ENCODE measurements at places on chromosomes 16 and 17.

DNA sequence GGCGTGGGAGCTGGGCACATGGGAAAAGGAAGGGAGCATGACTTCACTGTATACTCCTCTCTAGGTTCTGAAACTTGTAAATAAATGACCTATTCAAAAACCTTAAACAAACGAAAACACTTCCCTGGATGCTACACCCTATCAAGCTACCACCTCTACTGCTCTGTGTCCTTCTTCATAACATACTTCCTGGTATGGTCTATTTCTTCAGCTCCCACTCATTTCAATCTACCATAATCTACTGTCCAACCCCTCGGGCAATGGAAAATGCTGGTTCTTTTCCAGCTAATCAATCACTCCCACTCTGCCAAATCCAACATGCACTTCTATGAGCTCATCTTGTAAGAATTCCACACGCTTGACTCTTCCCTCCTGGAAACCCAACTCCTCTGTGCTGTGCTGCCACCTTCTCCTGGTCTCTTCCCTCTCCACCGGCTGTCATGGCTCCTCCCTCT, 42.4 kb downstream of the AMFR start:
- peak; percentile 40 for DNase-seq

GRCh38 chr17:27157297-27157696, 136.6 kb upstream of the WSB1 start:
- no peak for DNase-seq

- DNase-seq, result no peak
Observed at GRCh38 chr17:31254654-31255053, 42.4 kb downstream of the OMG start.

DNA sequence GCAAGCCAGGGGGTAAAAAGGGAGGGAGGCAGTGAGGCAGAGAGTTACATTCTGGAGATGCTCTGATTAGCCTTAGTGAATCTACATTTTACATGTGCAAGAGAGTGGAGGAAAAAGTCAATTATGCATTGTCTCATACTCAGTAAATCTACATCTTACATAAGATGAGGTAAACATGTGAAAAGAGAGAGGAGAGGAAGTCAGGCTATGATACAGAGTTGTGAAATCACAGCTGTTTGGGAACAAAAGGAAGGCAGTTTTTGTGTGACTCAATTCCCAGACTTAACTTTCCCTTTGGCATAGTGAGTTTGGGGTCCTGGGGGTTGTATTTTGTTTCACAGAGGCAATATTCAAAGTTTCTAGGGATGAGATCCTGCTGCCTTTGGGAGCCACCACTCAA, 67.8 kb downstream of the GP2 start:
- DNase-seq, result no peak

DNA sequence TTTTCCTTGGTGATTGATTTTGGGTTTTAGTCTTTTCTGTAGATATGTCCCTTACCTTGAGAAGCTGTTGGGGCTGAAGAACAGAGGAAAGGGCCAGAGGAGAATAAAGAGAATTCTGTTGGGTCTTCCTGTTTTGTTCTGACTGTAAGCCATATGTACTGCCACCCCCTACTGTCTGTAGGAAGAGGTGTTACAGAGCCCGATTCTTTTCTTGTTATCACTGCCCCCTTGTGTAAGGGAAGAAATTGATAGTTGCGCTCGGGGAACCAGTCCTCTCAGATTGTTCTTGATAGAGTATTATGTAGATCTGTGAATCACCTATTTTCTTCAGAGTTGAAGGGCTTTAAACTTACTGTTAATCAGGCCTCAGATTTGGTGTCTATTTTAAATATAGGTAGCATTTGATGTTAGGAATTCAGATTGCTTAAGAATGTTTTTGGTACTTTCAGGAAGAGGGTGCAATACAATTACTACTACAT, 2.4 kb downstream of the TANC2 start:
- peak; percentile 75 for DNase-seq

- no peak for DNase-seq
Observed at GRCh38 chr17:48299760-48300159, 130.3 kb downstream of the SKAP1 start.

DNA sequence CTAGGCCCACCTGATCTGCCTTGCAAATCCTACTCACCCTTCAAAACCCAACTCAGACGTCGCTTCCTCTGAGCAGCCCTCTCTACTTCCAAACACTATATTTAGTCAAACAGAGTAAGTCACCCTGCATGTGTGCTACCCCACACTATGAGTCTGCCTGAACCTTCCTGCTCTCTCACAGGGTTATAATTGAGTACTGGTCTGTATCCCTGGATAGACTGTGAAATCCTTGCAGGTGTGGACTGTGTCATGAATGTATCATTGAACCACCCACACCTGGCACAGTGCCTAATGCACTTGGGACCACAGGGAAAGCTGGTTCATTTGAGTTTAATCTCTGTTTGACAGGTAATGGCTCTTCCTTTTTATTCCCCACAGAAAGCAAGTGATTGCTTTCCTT, 3.4 kb downstream of the FBXO39 start:
- DNase-seq, result no peak

GRCh38 chr17:72618001-72618509, 474.4 kb downstream of the SLC39A11 start:
- no peak for DNase-seq

DNA sequence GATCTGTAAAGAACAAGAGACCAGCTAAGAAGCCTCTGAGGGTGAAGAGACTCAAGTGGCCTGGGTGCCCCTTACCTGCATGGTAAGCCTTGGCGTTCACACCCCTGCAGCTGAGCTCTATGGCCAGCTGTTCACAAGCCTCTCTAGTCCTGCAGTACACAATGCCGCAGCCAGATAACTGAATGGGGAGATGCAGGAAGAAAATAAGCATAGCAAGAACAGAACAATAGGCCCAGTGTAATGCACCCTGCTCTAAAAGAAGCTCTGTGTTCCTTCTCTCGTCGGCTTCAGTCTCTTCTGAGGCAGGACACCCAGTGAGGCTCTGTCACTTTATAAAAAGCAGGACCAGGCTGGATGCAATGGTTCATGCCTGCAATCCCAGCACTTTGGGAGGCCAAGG, 5.4 kb downstream of the RECQL5 start:
- no peak for DNase-seq

DNA sequence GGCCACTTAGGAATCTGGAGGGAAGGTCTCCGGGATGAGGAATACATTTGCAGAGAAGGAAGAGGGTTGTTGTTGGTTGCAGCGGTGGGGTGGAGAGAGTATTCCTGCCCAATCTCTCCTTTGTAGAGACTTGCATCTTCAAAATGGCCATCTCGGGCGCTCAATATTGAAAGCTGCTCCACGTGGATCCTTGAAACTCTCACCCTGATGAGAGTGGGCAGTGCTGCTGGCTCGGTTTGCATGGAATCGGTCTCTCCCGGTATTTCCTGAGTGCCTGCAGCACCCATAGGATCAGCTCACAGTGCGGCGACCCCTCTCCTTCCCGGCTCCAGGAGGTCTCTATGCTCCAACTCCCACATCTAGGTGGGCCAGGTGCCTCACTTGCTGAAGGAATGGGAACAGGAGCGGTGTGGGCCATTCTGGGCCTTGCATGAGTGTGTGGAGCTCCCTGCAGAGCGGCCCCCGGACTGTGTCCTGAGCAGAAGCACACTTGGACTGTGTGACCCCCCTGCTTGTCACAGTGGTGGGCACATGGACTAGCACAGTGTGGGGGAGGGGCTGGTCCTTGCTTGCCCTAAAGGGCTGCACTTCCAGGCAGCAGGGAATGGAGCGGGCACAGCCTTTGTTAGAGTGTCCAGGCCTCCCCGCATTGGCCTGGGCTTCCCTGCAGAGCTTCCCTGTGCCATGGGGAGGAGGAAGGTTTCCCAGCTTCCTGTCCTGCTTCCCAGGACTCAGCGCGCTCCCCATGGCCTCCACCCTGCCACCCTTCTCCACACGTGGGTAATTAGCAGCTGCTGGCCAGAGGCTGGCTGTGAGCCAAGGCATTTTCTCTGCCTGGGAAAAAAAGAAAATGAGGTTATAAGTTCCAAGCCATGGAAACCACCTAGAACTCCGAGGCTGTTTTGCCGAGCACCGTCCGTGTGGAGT, 139.3 kb downstream of the IRF8 start:
- no peak for DNase-seq

GRCh38 chr17:37779554-37779953, 34.7 kb upstream of the HNF1B start:
- peak; percentile 56 for DNase-seq

GRCh38 chr17:75703591-75703990, 17.7 kb upstream of the ITGB4 start:
- no peak for DNase-seq

GRCh38 chr16:1363501-1364041, 11.8 kb downstream of the GNPTG start:
- DNase-seq, result no peak

DNA sequence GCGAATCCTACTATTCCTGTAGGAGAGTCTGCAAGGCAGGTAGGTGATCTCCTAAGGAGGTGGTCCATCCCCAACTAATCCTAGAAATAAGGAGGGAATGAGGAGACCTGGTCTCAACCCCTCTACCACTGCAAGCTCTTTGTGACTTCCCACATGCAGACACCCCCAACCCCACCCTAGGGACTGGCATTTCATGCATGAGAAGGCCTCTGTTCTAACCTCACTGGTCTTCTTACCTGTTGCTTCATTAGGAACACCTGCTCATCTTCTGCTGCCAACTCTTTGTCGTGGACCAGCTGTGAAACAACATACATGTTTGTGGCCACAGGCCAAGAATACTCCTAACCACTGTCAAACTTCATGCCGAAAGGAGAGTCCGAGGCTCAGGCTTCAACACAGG, 22.6 kb downstream of the DYNC1LI2 start:
- DNase-seq, result no peak

- no peak for DNase-seq
Observed at GRCh38 chr16:72357910-72358309, 186.0 kb upstream of the PMFBP1 start.

DNA sequence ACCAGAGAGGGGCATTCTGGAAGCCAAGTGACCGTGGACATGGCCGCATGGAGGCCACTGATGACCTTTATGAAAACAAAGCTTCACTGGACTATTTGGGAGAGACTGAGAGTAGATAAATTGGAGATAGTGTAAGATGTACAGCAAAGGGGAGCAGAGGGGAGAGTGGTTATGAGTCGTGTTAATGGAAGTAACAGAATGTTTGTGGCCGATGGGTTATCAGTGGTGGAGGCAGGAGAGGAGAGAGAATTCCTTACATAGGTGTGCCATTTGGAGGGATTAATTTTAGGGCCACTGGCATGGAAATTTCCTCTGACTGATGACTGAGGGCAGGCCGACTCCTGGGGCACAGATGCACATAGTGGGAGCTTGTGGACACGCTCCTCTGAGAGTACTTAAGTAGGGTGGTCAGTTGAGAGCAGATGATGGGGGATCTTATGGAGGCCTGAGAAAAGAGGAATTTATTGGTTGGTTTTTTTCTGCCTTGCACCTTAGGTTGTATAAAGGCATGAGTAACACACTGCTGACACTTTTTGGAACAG, 19.2 kb downstream of the PRPSAP2 start:
- peak; percentile 28 for DNase-seq

- DNase-seq, result no peak
Observed at GRCh38 chr17:47969930-47970724, 786 bp upstream of the CDK5RAP3 start.

DNA sequence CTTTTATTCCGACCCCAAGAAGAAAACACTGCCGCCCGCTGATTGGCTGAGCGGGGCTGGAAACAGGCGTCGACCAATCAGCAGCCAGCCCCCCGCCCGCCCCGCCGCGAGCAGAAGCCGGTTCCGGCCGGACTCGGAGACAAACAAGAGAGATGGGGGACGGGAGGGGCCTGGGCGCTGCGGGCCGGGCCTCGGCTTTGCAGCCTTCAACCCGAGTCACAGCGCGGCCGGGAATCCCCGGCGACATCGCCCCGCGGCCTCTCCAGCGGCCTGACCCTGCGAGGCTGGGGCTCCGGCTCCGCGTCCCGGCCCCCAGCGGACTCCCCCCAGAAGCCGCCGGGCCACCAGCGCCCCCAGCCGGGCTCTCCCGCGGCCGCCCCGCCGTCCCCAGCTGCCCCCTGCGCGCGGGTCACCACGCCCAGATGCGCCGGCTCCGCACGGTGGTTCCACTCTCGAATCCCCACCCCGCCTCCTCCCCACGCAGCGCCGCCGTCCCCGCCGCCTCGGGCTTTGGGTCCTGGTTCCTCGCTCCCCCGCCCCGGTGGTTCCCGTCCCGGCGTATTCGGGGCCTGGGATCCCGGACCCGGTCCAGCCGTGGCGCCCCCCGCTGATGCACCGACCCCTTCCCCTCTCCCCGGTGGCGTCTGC, 346 bp upstream of the SLC43A2 start:
- DNase-seq, result peak; percentile 77

DNA sequence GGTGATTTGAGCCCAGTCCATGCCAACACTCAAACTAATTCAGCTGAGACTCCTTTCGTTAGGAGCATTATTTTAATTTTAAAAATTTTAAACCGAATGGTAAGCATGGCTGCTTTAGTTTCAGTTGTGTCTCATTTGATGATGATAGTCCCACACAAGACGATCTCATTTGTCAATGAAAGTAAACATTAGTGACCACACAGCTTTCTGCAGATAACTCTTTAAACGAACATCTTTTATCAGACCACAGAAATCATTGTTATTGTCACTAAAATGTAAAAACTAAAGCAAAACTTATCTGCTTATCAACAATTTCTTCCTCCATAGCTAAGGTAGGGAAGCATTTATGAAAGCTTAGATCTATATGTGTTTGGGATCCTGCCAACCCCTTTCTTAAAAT, 382.2 kb downstream of the ZFHX3 start:
- no peak for DNase-seq

GRCh38 chr16:1596516-1596915, 15.4 kb downstream of the IFT140 start:
- DNase-seq, result no peak

GRCh38 chr17:81116704-81117103, 48.6 kb upstream of the PVALEF start:
- DNase-seq, result no peak

GRCh38 chr17:16820161-16820877, 130.3 kb downstream of the CCDC144A start:
- DNase-seq, result no peak

DNA sequence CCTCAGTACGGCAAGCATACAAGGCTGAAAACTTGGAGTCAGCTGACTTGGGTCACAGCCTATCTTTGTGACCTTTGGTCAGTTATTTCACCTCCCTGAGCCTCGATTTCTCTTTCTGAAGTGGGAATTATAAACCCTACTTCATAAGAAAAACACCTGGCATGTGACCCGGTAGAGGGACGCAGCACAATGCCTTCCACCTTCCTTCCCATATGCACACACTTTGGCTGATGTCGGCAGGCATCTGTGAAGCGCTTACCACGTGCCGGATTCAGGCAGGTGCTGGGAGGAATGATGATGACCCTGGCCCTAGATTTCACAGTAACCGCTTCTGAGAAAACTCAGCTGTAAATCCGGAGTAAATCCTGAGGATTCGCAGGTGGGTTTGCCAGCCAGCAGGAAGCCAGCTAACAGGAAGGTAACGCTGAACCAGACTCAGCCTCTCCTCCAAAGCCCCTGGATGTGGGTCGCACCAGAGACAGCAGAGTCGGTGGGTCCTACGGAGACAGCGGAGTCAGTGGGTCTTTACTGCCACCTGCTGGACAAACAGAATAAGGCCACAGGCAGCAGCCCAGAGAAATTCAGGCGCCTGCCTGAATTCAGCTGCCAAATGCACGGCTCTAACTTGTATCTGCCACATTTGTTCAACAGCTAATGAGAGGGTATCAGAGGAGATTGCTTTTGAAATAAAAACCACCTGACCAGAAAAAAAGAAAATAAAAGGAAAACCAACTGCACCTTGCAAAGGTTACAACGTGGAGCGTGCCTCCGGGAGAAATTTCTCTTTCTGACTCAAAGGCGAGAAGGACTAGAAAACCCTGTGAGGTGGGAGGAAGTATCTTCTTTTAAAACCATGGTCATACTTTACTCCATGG, 16.6 kb downstream of the COPRS start:
- DNase-seq, result no peak

- no peak for DNase-seq
Observed at GRCh38 chr17:83036666-83037065, 42.7 kb upstream of the METRNL start.

Measured in HS-5 (cell line).